ENCODE measurements at places on chromosomes 6 and 20. TPM values are rescaled to one million over a fixed set of nuclear protein-coding genes. Genes with fewer than 3 reads are reported as not detected.

BTN1A1 gene
- total RNA-seq: 0.10 TPM

NRM gene
- 21.9 TPM for total RNA-seq

TRIM15 gene
- total RNA-seq: 0.13 TPM

FILIP1 gene
- total RNA-seq: 0.26 TPM

PSORS1C2 gene
- total RNA-seq: not detected

DNA sequence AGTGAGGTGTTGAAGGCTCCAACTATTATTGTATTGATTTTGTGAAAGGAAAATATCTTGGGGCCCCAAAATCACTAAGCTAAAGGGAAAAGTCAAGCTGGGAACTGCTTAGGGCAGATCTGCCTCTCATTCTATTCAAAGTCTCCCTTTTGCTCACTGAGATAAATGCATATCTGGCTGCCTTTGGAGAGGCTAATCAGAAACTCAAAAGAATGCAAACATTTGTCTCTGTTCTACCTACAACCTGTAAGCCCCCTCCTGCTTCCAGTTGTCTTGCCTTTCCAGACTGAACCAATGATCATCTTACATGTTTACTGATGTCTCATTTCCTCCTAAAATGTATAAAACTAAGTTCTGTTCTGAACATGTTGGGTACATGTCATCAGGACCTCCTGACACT lies 125.9 kb downstream of the HTR1B start:
- no peak for DNase-seq
- H3K4me3 ChIP-seq: no peak overlapping the region
- H3K27ac ChIP-seq: no peak overlapping the region
- H3K27me3 ChIP-seq: no peaks in the 10 kb centered on the region
- H3K36me3 ChIP-seq: no peaks in the 10 kb centered on the region

DNA sequence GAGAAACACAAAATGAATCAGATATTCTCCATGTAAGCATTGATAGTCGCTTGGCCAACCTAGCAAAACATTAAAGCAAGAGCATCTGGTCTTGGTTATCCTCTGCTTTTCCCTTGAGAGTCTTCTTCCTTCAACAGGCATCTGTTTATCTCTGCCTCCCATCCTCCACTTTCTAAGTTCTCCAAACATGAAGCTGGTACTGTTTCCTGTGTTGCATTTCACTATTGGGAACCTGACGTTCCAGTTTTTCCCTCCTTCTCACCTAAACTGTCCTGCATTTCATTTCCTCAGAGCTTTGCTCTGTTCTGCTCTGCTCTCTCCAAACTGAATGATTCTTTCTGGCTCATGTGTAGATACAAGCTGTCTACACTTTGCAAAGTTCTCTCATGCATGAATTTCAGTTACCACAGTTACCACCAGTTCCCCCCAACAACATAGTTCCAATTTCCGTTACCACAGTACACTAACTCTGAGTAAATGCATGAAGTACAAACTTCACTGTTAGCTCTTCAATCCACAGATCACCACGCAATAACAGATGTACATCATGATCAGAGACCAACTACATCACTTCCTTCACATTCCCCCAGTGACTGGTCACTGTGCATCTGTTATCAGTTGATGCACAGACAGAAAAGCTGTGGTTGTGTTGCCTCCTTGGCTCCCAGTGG lies 86.7 kb upstream of the F13A1 start:
- no peak overlapping the region for H3K4me3 ChIP-seq
- no peak for DNase-seq
- no peak overlapping the region for H3K27ac ChIP-seq
- peaks cover 5% of the 10 kb centered on the region for H3K27me3 ChIP-seq
- H3K4me1 ChIP-seq: no peaks in the 10 kb centered on the region
- H3K36me3 ChIP-seq: no peaks in the 10 kb centered on the region

DNA sequence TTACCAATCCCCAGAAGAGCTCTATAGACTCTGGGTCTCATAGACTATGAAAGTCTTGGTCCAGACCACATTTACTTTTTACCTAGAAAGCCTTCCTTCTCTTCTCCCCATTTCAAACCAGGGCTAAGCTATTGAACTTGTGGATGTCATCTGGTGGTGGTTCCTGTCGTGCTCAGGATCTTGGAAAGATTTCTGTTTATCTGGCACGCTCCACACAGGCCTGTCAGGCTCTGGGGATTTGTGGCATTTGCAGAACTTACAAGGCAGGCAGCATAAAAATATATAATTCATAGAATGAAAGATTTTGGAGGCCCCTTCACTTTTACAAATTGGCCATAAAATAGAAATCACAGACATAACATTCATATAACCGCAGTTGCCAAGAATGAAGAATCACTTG lies 188.1 kb downstream of the UST start:
- H3K36me3 ChIP-seq: no peaks in the 10 kb centered on the region
- H3K4me1 ChIP-seq: no peaks in the 10 kb centered on the region
- H3K27me3 ChIP-seq: peaks cover 3% of the 10 kb centered on the region
- no peak overlapping the region for H3K4me3 ChIP-seq

DNA sequence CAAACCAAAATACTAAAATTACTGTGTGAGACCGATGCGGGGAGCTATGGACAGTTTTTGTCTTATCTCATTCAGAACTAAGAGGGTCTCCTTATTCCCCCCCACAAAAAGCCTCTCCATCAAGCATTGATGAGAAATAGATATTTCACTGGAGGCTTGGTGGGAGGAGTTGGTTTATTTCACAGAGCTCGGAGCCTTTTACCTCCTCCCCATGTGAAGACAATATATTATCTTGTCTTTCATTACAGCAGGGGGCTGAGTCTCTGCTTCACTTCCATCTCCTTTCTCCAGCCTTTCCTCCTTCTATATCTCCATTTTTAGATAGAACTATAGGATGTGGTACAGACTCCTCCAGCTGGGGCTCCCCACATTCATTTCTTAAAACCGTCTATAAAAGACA lies 29.9 kb upstream of the MRAP2 start:
- H3K36me3 ChIP-seq: no peaks in the 10 kb centered on the region
- DNase-seq: no peak
- no peak overlapping the region for H3K4me3 ChIP-seq
- no peaks in the 10 kb centered on the region for H3K27me3 ChIP-seq

DNA sequence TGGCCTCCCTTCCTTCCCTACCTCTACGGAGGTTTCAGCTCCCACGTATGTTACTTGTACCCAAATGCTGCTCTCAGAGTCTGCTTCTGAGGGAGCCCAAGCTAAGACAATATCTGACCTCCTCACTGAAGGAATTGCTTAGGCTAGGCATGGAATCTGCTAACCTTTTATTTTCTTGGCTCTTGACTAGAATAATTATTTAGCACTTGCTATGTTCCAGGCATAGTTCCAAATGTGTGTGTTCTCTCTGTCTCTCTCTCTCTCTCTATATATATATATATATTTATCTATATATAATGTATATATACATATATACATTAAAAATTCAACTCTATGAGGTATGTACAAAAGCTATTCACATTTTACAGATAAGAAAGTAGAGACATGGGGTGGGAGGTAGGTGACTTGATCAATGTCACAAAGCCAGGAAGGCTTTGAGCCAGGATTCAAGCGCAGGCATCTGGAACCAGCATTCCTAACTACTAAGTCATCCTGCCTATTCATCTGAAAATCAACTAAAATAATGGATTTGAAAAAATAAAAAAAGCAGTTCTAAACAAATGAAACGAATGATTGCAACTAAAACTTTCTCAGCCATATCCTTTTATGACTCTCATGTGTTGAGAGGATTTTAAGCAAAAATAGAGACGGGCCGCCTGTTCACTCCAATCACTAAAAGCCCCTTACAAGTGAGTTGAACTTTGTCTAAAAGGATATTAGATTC lies 189.7 kb upstream of the JAG1 start:
- no peaks in the 10 kb centered on the region for H3K36me3 ChIP-seq
- no peak overlapping the region for H3K27ac ChIP-seq
- H3K4me3 ChIP-seq: no peak overlapping the region
- no peak for DNase-seq

DNA sequence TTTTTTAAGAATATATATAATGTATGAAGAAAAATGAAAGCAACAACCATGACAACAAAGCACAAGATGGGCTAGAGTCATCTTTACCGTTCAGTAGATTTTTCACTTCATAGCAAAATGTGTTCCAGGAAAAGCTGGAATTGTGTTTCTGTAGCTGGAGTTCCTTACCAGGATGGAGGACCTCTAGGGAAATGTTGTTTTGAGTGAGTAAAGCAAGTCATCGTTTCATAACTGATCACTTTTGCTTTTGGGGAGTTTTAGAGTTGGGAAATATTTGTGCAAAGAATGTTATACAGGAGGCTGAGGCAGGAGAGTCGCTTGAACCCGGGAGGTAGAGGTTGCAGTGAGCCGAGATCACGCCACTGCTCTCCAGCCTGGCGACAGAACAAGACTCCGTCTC lies 151.6 kb downstream of the SASH1 start:
- H3K27me3 ChIP-seq: no peaks in the 10 kb centered on the region
- no peaks in the 10 kb centered on the region for H3K4me1 ChIP-seq
- no peak overlapping the region for H3K4me3 ChIP-seq
- no peak overlapping the region for H3K27ac ChIP-seq
- no peak for DNase-seq
- H3K36me3 ChIP-seq: no peaks in the 10 kb centered on the region

DNA sequence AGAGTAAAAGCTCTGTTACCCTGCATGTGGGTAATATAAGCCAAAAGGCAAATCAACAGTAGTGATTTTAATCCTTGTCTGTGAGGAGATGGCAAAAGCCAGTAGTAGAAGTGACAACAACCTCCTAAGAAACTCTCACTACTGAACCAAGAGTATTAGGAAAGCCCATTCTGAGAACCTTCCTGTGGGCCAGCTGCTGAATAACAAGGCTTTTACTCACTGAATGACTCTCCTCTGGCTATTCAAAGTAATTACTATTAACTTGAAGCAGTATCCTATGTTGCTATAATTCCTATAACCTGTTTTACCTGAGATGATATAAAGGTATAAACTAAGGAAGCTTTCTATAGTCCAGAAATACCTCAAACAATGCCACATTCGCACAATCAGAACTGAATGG lies 55.1 kb downstream of the CHD6 start:
- H3K4me3 ChIP-seq: no peak overlapping the region
- H3K27ac ChIP-seq: no peak overlapping the region
- no peaks in the 10 kb centered on the region for H3K4me1 ChIP-seq
- no peaks in the 10 kb centered on the region for H3K36me3 ChIP-seq
- no peak for DNase-seq

DNA sequence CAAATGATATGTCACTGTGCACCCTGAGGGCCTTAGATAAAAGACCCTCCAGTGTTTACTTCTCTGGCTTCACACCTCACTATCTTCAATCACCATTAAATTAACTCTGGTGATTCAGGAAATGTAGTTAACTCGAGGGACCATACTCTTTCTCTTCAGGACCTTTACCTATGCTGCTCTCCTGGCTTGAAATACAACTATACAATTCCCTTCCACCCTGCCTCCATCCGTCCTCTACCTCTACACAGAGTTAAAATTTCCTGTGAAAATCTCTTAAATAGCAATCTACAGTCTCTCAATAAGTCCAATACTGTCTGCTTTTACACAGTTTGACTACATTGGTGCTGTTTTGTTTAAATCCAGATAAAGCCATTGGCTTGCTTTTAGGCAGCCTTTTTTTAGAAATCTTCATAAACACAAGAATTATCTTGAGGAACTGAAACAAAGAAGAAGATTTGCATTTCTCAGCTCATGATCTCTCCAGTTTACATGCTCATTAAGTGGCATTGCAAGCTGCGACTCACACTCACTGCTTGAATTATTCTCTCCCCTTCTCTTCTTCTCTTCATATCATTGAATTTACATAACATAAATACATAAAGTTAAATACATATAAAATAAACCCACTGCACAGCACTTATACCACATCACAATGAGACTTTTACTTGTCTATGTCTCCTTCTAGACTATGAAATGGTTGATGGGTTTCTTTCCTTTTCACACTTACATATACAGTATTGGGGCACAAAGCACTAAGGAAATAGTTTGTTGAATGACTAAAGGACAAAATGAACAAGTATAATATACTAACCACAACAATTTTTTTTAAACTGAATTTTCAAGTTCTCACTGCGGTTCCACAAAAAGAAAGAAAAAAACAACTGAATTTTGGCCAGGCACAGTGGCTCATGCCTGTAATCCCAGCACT lies 239.0 kb upstream of the KCNQ5 start:
- no peak overlapping the region for H3K27ac ChIP-seq
- no peak for DNase-seq
- no peaks in the 10 kb centered on the region for H3K27me3 ChIP-seq
- H3K36me3 ChIP-seq: no peaks in the 10 kb centered on the region
- no peaks in the 10 kb centered on the region for H3K4me1 ChIP-seq
- H3K4me3 ChIP-seq: no peak overlapping the region

DNA sequence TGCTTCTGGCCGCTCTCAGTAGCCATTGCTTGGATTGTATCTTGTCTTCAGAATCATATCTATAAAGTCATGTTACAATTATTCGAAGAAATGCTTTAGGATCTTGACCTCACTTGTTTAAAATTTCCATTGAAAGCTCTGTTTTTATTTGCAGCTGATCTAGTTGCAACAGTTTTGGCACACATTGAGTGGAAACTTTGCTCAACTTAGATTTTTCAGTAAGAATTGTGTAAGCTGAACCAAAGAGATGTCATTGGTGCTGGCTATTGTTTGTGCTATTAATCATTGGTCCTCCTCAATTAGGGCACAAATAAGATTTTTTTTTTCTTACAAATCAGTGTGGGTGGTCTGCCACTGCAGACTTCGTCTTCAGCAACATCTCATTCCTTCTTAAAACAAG lies 649.2 kb downstream of the MMUT start:
- H3K4me1 ChIP-seq: no peaks in the 10 kb centered on the region
- no peak overlapping the region for H3K4me3 ChIP-seq
- no peaks in the 10 kb centered on the region for H3K36me3 ChIP-seq
- H3K27me3 ChIP-seq: no peaks in the 10 kb centered on the region
- H3K27ac ChIP-seq: no peak overlapping the region

DNA sequence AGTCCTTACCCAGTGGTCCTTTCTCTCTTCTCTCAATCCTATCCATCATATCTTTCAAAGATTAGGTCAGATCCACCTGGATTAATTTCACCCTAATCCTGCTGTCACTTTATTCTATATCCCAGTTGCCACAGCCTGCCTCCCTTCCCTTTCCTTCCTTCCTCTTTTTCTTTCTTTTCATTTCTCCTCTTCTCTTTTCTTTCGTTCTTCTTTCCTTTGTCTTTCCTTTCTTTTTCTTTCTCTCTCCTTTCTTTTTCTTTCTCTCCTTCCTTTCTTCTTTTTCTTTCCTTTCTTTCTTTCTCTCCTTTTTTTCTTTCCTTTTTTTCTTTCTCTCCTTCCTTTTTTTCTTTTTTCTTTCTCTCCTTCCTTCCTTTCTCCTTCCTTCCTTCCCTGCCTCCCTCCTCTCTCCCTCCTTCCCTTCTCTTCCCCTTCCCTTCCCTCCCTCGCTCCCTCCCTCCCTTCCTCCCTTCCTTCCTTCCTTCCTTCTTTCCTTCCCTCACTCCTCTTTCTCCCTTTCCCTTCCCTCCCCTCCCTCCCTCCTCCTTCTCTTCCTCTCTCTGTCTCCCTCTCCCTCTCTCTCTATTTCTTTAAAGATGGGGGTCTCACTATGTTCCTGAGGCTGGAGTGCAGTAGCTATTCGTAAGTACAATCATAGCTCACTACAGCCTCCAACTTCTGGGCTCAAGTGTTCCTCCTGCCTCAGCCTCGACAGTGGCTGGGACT lies 15.1 kb upstream of the RPN2 start:
- DNase-seq: no peak
- H3K36me3 ChIP-seq: no peaks in the 10 kb centered on the region
- H3K27me3 ChIP-seq: peaks cover 6% of the 10 kb centered on the region
- H3K4me3 ChIP-seq: no peak overlapping the region
